ENCODE measurements at places on chromosomes 3 and 15.

- no peak for DNase-seq
Measured at GRCh38 chr3:185929192-185930151, 8.3 kb downstream of the TRA2B start.

DNA sequence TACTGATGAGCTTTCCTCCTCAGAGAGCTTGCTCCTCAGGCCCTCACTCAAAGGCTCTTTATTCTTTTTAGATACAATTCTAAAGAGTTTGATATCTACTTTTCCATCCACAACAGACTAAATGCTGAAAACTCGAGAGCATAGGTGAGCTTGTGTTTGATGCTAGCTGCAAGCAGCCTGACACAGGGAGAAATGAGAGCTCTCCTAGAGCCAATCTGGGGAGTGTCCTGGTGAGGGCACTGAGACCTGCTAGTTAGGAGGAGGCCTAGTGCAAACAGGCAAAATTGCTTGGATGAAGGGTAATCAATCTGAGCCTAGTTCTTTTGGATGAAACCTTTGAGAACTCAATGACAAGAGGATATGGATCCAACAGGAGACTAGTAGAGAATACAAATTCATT is 300.8 kb downstream of the ZBTB20 start:
- no peak for DNase-seq

- DNase-seq: no peak
Measured at GRCh38 chr3:105214590-105214989, 152.1 kb upstream of the ALCAM start.

DNA sequence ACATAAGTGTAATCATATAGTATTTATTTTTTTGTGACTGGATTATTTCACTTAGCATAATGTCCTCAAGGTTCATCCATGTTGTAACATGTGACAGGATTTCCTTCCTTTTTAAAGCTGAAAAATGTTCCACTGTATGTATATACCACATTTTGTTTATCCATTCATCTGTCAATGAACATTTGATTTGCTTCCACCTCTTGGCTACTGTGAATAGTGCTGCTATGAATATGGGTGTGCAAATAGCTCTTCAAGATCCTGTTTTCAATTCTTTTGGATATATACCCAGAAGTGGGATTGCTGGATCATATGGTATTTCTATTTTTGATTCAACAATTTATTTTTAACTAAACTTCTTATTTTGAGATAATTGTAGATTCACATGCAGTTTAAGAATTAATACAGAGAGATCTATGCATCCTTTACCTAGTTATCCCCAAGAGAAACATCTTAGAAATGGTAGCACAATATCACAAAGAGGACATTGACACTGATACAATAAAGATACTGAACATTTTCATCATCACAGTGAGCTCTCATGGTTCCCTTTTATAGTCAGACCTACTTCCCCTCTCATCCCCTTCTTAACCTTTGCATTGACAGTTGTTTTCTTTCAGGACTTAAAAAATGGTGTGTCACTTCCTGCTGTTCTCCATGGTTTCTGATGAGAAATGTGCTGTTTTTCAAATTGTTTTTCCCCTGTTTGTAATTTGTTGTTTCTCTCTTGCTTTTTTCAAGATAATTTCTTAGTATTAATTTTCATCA is 90.1 kb downstream of the SATB1 start:
- no peak for DNase-seq

- DNase-seq: no peak
Measured at GRCh38 chr3:9732080-9732739, 675 bp downstream of the BRPF1 start.

GRCh38 chr3:46093327-46093942 is 66.2 kb upstream of the XCR1 start:
- DNase-seq: no peak

- no peak for DNase-seq
Measured at GRCh38 chr15:74345051-74345450, 22.4 kb downstream of the CYP11A1 start.

DNA sequence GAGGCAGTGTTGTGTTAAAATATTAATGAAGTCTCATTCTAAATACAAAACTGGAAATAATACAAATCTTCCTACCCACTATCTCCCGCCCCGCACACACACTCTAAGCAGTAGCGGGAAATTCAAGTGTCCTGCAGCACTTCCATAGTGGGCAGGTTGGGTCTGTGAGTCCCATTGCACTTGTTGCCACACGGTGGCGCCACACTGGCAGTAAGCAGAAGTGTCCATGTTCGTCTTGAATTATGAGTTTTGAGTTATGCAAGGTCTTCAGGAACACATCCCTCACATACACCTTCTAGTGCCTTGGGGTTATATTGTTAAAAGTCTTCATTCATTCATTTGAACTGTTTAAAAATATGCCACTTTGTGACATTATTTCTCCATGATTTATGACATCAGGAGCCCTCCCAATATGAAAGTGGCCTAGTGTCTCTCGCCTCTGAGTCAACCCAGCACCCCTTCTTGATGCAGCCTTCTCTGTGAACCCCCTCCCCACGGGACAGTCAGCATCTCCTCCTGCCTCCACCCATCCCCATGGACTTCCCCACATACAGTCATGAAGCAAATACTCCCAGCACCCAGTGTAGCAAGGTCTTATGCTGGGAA is 17.6 kb upstream of the CCDC174 start:
- DNase-seq: no peak

DNA sequence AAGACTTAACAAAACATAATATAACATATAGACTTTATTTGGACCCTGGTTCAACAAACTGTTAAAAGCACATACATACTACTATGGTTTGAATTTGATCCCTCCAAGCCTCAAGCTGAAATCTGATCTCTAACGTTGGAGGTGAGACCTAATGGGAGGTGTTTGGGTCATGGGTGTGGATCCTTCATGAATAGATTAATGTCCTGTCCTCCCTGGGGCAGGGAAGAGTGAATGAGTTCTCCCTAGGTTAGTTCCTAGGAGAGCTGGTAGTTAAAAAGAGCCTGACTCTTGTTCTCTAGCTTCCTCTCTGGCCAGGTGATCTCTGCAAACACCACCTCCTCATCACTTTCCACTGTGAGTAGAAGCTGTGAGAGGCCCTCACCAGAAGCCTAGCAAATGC is 36.4 kb downstream of the CLASP2 start:
- no peak for DNase-seq

GRCh38 chr15:75641603-75642002 is 1.6 kb upstream of the IMP3 start:
- DNase-seq: no peak

DNA sequence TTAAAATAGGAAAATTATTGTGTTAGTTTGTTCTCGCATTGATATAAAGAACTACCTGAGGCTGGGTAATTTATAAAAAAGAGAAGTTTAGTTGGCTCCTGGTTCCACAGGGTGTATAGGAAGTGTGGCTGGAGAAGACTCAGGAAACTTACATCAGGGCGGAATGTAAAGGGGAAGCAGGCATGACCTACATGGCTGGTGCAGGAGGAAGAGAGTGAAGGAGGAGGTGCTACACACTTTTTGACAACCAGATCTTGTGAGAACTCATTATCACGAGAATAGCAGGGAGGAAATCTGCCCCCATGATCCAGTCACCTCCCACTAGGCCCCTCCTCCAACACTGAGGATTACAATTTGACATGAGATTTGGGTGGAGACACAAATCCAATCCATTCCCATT is 490.7 kb downstream of the RBMS3 start:
- no peak for DNase-seq

DNA sequence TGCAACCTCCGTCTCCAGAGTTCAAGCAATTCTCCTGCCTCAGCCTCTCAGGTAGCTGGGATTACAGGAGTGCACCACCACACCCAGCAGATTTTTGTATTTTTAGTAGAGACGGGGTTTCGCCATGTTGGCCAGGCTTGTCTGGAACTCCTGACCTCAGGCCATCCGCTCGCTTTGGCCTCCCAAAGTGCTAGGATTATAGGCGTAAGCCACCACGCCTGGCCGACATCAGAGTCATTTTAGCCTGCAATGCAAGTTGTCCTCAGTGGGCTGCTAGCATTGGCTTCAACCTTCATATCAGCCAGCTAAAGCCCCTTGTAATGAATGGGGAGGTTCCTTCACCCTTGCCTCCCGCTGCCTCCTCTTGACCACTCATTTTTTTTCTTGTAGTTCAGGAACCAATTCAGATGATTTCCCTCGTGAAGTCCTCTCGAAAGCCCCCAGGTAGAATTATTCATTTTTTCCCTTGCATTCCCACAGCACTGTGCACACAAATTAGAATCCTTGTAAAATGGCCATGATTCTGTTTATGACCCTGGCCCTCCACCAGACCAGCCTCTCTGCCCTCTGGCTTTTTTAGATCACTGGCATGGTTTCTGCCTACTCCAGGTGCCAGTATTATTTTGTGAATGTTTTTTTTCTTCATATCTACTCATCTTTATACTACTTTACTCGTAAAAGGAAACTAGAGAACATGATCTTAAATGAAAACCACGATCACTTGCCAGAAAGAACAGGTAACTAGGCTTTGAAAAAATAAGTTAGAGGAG is 29.1 kb downstream of the FLNB start:
- DNase-seq: no peak

DNA sequence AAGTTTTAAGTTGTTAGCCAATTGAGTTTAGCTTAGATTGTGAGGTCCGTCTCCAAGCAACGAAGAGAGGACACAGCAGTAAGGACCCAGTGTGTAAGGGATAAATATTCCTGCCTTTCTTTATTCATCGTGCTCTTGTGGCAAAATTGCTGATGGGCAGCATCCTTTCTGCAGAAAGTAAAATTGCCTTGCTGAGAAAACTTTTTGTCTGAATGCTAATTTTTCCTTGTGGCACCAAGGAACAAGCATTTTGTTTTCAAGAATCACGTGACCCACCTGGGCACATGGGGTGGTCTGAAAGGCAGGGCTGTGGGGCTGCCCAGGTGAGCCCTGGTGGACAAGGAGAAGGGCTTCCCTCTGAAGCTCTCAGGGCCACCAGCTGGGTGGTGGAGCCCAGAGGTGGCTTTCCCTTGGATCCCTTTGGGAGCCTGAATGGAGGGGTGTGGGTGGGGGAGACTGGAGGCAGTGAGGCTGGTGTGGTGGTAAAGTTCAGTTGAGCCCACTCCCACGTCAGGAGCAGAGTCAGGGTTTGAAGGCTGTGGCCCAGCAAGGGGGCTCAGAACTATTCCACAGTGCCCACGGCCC is 24.0 kb upstream of the TMCC1 start:
- no peak for DNase-seq

DNA sequence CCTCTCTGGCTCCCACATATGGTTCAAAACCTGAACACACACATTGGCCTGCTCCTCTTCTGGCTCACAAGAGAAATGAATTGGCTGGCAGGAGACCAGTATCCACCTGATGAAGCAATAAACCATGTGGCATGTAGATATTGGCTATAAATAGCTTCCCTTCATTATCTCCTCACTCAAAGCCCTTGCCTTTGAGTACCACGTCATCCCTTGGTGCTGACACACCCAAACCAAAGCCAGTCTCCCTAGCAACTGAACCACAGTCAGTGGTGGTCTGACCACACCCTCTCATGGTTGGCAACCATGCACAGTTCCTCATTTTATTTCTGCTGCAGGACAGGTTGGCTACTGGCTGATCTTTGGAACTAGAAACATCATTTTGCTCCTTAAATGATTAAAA is 98.8 kb downstream of the ZNF621 start:
- DNase-seq: no peak

- no peak for DNase-seq
Measured at GRCh38 chr3:172635588-172635987, 75.3 kb downstream of the NCEH1 start.

GRCh38 chr3:27712136-27713077 is 9.7 kb downstream of the EOMES start:
- peak; percentile 36 for DNase-seq

DNA sequence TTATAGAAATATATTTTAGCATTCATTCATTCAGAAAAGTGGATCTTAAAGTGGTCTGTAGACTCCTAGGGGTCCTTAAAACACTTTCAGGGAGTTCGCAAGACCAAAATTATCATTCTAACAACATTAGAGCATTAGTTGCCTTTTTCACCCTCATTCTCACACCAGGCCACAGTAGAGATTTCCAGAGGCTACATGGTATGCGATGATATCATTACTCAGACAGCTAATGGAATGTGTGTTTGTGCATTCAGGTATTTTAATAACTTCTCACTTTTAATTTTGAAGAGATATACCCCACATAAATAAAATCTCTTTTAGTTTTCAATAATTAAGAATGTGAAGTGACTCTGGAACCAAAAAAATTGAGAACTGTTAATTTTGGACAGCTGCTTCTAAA is 206.9 kb downstream of the NSUN3 start:
- no peak for DNase-seq

DNA sequence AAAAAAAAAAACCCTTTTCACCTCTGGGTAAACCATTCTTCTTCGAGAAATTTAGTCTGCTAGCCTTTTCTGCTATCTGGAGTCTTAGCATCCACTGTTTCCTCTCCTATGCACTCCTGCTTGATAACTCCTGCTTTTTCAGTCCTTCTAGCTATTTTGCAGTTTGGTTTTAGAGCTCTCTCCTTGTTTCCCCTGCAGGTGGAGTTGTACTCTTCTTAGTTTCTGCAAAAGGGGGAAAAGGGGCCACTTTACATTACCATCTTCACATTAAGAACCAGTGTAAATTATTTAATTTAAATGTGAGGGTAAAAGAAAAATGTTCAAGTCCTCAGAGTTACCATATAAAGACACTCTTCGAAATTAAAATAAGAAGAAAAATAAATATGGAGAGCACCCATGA is 23.6 kb upstream of the MYLK start:
- DNase-seq: no peak

- DNase-seq: no peak
Measured at GRCh38 chr3:139770577-139770976, 92.8 kb upstream of the NMNAT3 start.

- DNase-seq: no peak
Measured at GRCh38 chr3:181793006-181793405, 81.3 kb downstream of the SOX2 start.

DNA sequence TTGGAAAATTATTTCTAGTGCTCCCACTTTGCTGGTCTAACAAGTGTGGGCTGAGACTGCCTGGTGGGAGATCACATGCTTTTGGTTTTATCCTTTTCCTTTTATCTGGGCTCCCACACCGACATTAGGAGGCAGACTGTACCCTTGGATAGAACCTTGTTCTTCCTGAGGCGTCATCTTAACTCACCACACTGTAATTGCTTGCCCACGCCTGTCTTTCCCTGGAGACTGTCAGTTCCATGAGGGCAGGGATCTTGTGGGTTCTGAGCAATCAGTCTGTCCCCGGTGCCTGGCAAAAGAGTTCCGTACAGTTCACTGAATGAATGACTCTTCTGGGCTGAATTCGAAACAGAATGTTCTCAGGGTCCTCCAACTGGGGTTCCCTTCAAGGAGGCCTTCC is 124.6 kb upstream of the ABHD17C start:
- DNase-seq: no peak

GRCh38 chr3:8416965-8417364 is 84.7 kb upstream of the LMCD1 start:
- no peak for DNase-seq

- no peak for DNase-seq
Measured at GRCh38 chr15:48566668-48567067, 78.8 kb downstream of the FBN1 start.

DNA sequence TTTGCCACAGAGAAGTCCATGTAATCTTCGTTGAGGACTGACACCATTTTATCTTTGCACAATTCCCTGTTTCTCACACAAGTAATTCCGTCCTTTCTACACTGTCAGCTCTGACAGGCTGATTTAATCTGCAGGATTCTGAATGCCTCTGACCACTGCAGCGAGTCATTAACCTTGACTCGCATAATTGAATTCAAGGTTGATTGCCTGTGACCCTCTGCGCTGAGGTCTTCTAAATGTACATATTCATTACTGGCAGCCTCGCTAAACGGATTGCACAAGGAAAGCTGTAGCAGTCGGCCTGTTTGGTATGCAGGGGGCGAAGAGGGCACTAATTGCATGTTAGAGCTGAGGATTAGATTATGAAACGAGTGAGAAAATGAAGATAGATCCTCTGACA is 147.8 kb downstream of the SHOX2 start:
- DNase-seq: no peak

GRCh38 chr3:47015151-47015550 is 35.7 kb downstream of the NBEAL2 start:
- DNase-seq: no peak

All from GOT3 (cell line).